ENCODE measurements at places on chromosomes 3 and 15. TPM values are rescaled to one million over a fixed set of nuclear protein-coding genes. Genes with fewer than 3 reads are reported as not detected.

Gene NAALADL2
- 15.4 TPM for total RNA-seq

DNA sequence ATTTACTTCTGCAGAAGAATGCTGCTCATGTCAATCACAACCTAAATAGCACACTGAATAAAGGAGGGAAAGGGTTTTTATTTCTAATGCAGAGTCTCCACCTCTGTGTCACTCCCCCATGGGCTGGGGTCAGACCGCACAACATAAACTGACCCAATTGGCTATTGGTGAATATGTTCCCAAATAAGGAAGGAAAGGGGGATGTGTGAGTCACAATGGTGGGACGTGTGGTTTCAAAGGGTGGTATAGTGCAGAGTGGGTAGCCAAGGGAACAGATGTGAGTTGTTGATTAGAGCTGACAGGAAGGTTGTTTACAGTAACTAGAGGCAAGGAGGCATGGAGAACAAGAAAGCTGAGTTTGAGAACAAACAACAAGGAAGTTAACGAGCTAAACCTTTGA is 491.8 kb downstream of the ZPLD1 start:
- no peak for DNase-seq

GRCh38 chr3:11832981-11833905 is 13.4 kb downstream of the TAMM41 start:
- peak; percentile 61 for DNase-seq

- DNase-seq, result no peak
These were observed 16.3 kb downstream of the ZIC1 start for GRCh38 chr3:147425388-147425850.

- no peak for DNase-seq
These were observed 8.3 kb upstream of the SPICE1 start for GRCh38 chr3:113523241-113523640.

DNA sequence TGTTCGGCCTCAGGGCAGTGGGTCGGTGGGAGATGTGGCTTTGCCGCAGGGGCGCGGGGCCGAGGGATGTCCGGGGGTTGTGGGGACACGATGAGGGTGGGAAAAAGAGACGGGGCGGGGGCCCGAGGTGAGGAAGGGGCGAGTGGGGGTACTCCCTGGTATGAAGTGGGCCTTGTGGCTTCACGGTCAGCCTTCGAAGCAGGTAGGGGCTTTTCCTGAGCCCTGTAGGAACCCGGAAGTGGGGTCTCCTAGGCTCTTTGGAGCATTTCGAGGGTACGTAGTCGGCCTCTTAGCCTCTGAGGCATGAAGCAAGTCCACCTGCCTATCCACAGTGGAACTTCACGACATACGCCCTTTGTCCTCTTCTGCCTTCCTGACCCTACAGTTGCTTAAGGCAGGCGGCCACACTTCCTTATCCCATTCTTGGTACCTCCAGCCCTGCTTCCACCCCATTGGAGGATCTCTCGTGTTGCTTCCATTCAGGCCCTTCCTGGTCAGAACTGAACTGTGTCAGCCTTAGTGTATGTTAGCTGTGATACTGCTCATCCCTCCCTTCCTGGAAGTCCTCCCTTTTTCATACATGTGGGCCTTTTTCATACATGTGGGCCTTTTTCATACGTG is 389 bp downstream of the ARPC4 start:
- no peak for DNase-seq

- no peak for DNase-seq
These were observed 62.5 kb upstream of the RPL32 start for GRCh38 chr3:12903881-12904280.

All from pancreas (tissue), 10 donors.